ENCODE measurements at places on chromosomes 7 and 10.

DNA sequence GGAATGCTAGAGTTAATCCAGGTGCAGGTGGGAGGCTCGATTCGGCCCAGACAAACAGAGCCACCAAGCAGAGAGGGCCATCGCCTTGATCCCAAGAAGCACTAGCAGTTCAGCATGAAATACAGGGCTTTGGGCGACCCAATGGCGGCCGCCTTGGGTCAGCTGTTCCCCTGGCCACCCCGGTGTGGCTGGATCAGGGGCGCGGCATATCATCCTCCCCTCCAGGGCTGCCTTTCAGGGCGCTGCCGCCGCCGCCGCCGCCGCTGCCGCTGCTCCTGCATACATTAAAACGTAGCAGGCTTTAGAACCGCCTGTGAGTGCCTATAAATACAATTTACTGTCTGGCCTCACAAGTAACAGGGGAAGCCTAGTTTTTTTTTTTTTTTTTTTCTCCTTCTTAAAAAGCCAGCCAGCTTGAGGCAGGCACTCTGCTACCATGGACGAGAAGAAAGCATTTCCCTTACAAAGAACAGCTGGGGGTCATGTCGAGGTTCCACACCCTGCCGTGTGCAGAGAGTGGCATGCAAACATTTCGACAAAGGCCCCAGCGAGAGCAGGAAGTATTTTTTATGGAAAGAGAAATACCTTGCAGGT lies 57.7 kb upstream of the EFCAB10 start:
- no peak for DNase-seq

DNA sequence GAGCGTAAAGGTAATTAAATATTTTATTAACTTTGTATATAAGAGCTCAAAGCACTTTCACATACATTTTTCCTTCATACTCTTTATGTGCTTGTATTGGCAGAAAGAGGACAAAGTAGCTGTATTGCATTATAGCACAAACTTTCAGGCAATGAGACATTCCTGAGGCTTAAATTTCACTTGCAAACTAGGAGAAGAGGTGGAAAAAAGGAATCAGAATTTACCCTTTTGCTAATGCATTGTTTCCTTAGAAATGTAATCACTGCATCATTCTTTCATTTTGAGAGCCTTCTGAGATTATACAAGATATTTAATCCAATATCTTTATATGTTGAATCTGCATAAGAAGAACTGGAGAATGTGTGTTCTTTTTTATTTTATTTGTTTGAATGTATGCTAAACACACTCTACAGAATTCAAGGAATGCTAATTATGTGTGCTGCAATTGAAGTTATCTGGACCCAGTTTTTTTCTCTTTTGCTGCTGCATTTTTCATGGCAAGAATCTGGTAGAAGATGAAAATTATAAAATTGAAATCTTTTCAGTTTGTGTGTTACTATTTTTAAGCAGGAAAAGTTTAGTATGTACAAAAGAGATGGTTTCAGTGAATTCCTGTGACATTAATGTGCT lies 185.1 kb downstream of the NXPH1 start:
- DNase-seq = no peak

DNA sequence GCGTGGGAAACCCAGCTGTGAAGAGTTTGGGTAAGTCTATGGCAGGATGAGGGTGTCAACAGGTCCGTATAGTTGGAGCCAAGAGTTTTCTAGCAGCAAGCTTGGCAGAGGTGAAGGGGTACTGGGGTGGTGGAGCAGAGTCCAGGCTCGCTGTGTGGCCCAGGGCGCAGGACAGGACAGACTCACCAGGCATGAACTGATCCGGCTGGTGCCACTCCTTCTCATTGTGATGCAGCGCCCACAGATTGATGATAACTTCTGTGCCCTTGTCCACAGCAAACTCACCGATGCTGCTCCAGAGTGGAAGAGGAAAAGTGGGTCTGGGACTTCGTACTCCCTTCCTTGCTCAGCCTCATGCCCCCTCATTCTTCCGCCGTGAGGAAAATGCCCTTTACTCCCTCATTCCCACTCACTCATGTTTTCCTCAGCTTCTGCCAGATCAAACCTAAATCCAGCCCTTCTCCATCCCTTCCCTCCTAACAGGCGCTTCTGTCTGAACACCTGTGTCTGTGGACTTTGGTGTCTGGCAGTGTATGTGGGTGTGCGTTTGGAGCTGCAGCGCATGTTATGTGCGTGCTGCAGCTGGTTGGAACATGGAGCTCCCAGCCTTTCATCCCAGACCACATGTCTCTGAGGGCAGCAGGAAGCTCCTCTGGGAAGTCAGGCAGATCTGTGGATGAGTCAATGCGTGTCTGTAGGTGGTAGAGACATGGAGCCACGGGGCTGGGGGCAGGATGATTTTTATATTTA lies 5.7 kb downstream of the CYP17A1 start:
- DNase-seq = no peak

DNA sequence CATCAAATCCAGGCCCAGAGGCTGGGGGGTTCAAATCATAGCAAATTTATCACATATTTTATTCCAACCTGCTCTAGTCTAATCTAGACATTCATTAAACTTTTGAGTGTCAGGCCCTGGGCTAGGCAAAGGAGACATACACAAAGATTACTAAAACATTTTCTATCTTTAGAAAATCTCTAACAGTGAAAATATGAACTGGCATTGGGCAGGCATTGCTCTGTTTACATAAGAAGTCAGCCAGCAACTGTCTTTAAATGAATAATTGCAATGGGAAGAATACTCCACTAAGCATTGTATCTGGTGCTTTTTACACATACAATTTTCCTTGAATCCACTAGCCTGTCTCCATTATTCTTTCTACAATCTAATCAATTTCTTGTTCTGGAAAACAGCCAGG lies 222.5 kb upstream of the LRRN3 start:
- DNase-seq = no peak

DNA sequence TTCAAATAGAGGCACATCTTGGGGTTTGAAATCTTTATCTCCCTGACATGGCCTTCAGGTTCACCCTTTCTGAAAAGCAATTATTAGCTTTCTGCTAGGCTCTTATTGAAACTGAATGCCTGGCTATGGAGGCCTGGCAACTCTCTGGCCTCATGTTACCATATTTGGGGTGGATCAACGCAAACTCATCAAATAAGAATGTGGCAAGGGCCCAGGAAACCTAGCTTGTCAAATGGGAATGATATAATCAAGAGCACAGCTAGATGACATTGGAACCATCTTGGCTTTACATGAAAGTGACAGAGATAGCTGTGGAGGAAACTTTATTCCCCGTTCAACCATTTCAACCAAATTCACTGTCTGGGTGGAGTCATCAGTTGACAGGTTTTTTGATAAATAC lies 202.8 kb upstream of the SMIM30 start:
- no peak for DNase-seq

DNA sequence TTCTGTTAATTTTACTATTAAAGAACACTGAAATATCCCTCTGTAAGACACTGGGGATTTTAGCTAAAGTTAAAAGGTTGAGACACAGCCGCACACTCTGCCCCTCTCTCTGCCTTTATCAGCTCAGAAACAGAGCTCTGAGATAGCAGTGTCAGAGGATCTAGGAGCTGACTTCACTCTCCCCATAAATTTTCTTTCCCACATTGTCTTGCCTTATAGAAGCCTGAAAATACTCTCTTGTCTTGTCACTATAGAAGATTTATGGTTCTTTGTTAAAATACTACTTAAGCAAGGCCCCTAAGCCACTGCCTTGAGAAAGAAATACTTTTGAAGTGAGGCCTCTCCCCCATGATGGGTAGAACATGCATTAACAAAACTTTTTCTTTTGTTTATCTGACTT lies 105.7 kb upstream of the C10orf90 start:
- no peak for DNase-seq

DNA sequence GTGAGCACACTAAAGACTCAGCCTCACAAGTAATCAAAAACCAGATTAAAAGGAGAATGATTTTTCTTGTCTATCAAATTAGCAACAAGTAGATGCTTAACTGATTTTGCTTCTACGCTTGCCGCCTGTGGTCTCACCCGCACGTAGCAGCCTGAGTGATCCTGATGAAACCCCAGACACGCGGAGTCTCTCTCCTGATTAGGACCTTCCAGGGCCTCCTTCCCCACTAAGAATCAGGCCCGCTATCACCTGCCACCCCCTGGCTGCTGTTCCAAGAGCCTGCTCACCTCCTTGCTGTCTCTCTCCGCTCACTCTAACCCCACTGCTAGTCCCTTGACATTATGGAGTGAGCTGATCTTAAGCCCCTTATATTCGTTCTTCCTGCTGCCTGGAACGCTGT lies 325.9 kb upstream of the NRP1 start:
- no peak for DNase-seq

DNA sequence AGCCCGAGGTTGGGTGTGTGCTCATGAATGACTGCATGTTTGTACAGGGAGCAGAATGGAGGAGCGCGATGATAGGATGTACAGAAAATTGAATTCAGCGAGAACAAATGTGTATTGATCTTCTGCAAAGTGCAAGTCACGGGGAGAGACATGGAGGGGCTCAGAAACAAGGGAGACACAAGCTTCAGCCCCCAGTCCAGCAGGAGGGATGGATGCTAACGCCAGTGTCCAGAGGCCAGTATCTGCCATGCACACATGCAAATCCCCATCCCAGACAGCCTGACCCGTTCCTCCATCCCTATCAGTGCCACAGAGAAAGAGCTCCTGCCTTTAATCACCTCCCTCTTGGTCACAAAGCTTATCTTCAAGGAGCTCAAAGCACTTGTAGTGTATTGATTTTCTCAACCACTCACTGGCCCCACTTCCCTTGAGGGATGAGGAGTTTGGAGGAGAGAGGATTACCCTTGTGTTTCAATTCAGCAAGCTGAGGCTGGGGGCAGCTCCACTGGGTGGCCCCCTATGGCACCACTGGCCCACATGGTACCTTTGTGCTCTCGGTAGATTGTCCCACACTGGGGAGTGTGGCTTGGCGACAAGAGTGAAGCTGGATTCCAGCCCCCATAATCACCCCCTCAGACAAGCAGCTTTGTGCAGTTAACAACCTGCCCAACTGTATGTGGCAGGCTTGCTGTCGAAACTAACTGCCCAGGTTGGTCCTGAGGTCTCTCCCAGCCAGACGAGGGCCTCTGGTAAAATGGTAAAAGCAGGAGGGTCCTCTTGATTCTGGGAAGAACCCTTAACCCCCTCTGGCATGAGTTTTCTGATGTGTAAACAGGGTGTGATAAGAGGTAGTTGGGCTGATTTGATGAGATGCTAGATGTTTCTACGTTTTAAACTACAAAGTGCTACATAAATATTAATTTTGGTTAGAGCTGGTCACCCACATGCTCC lies 151.6 kb upstream of the UNC5B start:
- peak; percentile 26 for DNase-seq

- DNase-seq = no peak
Measured at GRCh38 chr7:88495881-88496725, 189.4 kb upstream of the STEAP4 start.

GRCh38 chr7:23615331-23615730 lies 18.1 kb downstream of the CCDC126 start:
- DNase-seq = no peak

DNA sequence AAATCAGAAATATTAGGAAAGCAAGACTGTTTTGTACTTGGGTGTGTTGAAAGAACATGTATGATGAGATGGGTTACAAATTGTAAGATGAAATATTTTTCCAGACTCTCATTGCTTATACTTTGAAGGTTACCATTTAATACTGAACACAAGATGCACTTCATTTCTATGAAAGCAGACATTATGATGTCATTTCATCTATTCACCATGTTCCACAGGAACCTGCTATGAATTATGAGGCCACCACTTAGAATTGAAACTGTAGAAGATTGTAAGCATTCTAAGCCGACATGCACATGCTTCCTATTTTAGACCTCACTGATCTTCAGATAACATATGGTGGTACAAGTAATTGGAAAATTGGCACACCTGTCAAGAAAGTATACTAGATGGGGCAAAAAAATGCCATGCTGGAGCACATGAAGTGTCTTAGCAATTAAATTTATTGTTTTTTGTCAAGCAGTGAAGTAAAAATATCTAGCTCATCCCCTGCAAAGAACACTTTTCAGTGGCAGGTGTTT lies 195.0 kb downstream of the PHF14 start:
- peak; percentile 50 for DNase-seq

- DNase-seq = no peak
Measured at GRCh38 chr7:67805921-67806471, 809.4 kb downstream of the TYW1 start.

GRCh38 chr10:35700487-35700882 lies 58.4 kb upstream of the FZD8 start:
- DNase-seq = no peak

DNA sequence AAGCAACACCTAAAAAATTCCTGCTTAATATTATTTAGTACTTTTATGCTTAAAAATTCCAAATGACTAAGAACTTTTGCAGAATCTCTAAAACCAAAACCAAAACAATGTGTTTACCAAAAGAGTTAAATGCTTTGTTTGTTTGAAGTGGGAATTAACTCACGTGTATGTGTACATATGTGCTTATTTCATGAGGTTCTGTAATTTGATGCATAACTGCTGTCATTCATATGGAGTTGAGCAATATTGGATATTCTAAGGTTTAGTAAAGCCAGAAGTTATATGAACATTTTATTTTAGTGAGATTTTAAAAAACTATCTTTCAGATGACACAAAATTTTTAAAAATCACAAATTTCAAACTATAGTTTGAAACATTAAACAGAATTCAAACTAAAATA lies 157.1 kb downstream of the PIP4K2A start:
- DNase-seq = no peak

GRCh38 chr7:105073143-105073542 lies 59.1 kb downstream of the KMT2E start:
- no peak for DNase-seq

Data from NCI-H524 (cell line).